Right renal pelvis (tissue), 4 donors: ENCODE measurements at places on chromosomes 1 and 21. TPM values are rescaled to one million over a fixed set of nuclear protein-coding genes. Genes with fewer than 3 reads are reported as not detected.

Gene KIRREL1
- 191 TPM for polyA plus RNA-seq

Gene AK4
- 48.3 TPM for polyA plus RNA-seq

Gene DNTTIP2
- 75.5 TPM for polyA plus RNA-seq

Gene RHD
- 1.3 TPM for polyA plus RNA-seq

Gene ADORA1
- 5.8 TPM for polyA plus RNA-seq

Gene SELL
- 4.0 TPM for polyA plus RNA-seq

Gene GNB1
- polyA plus RNA-seq: 292 TPM

Gene WNT2B
- 4.4 TPM for polyA plus RNA-seq

GRCh38 chr1:2979191-2980072 lies 41.8 kb upstream of the ACTRT2 start:
- no peak for DNase-seq

DNA sequence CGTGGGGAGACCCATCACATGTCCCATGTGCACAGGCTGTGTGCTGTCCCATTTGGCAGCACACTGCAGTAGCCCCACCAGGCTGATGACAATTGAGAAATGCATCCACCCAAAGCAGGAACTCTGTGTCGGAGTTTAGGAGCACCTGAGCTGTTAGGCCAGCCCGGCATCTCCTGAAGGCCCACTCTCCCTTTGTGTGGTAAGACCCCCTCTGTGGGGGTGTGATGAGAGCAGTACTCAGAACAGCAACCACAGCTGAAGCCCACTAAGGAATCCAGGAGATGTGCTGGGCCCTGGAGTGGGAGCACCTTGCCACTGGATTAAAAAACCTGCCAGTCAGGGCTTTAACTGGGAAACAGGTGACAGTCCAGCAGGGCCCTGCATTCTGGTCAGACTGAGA lies 37.2 kb downstream of the FCRL5 start:
- DNase-seq: no peak

GRCh38 chr1:79042117-79042516 lies 35.6 kb upstream of the ADGRL4 start:
- DNase-seq: no peak

DNA sequence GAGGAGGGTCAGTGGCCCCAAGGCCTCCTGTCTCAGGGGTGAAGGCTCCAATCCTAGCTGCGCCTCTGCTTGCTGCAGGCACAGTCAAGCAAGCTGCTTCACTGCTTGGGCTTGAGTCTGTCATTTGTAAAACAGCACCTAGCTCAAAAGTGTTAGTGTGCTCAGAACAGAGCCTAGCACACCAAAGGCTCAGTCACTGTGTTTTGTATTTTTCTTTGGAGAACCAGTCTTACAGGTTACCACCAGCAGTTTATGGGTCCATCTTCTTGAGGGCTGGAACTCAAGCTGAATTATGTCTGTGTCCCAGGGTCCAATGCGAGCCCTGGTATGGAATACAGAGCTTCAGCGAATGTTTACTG lies 113.6 kb downstream of the DMRTB1 start:
- no peak for DNase-seq

GRCh38 chr1:178768423-178768822 lies 43.4 kb downstream of the RALGPS2 start:
- no peak for DNase-seq

DNA sequence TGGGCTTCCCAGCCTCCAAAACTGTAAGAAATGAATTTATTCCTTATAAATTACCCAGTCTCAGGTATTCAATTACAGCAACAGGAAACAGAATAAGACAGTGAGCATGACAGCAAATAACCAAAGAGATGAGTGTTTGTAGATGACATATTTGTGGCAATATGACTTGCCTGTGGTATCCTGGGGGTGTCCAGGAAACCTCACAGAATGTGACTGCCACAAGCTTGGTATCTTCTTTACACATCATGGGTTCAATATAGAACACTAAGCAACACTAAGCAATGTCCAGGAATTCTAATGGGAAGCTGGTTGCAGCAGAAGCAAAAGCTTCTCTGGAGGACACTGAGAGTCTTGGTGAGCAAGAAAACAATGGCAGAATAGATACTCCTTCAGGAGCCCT lies 236.4 kb upstream of the BEND5 start:
- DNase-seq: no peak

- DNase-seq: no peak
These were observed 163.2 kb upstream of the CACYBP start for GRCh38 chr1:174836543-174836942.

- no peak for DNase-seq
These were observed 135.9 kb downstream of the NPHP4 start for GRCh38 chr1:5856246-5856815.

DNA sequence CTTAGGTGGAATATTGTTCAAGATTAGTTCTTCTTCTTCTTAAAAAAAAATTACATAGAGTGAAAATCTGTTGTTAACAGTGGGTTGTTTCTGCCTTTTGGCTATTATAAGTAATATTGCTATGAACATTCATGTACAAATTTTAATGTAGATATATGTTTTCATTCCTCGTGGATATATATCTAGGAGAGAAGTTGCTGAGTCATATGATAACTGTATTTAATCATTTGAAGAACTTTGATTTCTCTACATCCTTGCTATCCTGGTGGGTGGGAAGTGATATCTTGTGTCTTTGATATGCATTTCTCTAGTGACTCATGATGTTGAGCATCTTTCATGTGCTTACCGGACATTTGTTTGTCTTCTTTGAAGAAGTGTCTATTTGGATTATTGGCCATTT lies 29.9 kb downstream of the MAST2 start:
- no peak for DNase-seq

DNA sequence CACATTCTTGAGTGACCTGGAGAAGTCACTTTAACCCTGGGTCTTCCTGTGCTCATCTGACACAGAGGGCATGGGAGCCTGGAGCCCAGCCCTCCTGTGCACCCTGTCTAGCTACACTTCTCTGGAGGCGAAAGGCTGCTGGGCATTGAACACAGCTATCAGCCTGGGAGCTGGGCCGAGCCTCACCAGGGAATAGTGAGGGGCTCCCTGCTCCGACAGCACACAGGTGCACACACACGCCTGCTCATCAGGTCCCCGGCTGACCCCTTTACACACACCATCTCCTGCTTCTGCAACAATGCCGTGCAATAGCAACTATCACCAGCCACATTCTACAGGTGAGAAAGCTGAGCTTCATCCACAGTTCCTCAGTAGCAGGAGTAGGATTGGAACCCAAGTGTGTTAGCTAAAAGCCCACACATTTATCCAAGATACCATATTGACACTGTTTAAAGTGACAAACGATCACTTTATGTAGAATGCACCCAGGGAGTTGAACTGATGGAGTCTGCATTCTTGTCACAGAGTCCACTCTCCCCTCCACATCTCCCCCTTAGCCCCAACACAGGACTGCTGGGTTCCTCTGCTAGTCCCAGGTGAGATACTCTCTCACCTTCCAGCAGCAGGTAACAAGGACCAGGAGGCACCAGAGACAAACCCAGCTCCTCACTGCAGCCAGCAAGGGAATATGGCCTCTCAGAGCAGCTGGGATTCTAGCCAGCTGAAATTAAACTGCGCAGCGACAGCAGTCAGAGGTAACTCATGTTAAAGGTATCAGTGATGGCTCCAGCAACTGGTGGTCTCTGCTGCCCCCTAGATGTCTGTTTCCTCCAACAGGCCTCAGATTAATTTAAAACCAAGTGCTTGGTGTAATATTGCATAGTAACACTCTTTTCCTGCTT lies 18.3 kb upstream of the CAPN8 start:
- DNase-seq: peak; percentile 68

DNA sequence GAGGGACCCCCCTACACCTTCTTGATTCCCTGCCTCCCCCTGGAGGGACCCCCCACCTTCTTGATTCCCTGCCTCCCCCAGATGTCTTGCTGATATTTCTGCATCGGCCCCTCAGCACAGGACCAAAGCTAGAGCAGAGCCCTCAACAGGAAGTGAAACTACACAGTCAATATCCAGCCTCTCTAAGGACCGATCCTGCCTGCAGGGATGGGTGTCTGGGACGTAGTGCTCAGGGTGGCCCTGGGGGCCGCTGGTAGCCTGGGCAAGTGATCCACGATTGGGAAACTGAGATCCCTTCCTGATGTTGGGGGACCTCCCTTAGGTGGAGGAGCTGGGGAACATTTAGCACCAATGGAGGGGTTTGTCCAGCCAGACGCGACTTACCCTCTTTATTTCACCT lies 3.9 kb upstream of the LEFTY2 start:
- no peak for DNase-seq

GRCh38 chr1:234408757-234409156 lies 35.5 kb downstream of the COA6 start:
- no peak for DNase-seq

- DNase-seq: no peak
These were observed 9.9 kb downstream of the SPRTN start for GRCh38 chr1:231347961-231348360.

- DNase-seq: no peak
These were observed 29.4 kb upstream of the RNPC3 start for GRCh38 chr1:103496014-103496635.

GRCh38 chr1:221084681-221085080 lies 205.4 kb downstream of the HLX start:
- DNase-seq: no peak

GRCh38 chr1:84382127-84382526 lies 16.2 kb upstream of the DNASE2B start:
- DNase-seq: no peak

DNA sequence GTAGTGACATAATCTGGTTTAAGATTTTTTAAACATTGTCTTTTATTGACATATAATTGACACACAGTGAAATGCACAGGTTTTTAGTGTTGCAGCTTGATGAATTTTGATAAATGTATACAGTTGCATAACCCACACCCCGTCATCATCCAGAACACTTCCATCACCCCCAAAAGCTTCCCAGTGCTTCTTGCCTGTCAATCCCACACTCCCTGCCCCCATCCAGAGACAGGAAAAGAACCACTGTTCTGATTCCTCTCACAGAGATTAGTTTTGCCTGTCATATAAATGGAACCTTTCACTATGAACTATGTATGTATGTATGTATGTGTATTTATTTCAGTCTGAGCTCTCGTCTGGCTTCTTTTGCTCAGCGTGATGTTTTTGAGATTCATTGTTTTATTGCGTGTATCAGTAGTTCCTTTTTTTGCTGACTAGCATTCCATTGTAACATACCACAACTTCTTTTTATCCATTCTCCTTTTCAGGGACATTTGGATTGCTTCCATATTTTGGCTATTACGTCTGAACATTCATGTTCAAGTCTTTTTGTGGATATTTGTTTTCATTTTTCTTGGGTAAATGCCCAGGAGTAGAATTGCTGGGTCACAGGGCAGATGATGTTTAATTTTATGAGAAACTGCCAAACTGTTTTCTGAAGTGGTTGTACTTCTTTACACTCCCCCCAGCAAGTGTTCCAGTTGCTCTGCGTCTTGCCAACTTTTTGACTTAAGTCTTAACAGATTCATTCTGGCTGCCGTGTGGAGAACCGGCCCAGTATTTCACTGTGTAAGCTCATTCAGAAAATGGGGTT lies 8.7 kb downstream of the UBIAD1 start:
- DNase-seq: no peak

DNA sequence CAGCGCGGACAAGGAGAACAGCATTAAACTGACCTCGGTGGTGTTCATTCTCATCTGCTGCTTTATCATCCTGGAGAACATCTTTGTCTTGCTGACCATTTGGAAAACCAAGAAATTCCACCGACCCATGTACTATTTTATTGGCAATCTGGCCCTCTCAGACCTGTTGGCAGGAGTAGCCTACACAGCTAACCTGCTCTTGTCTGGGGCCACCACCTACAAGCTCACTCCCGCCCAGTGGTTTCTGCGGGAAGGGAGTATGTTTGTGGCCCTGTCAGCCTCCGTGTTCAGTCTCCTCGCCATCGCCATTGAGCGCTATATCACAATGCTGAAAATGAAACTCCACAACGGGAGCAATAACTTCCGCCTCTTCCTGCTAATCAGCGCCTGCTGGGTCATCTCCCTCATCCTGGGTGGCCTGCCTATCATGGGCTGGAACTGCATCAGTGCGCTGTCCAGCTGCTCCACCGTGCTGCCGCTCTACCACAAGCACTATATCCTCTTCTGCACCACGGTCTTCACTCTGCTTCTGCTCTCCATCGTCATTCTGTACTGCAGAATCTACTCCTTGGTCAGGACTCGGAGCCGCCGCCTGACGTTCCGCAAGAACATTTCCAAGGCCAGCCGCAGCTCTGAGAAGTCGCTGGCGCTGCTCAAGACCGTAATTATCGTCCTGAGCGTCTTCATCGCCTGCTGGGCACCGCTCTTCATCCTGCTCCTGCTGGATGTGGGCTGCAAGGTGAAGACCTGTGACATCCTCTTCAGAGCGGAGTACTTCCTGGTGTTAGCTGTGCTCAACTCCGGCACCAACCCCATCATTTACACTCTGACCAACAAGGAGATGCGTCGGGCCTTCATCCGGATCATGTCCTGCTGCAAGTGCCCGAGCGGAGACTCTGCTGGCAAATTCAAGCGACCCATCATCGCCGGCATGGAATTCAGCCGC lies 2.5 kb downstream of the S1PR1 start:
- no peak for DNase-seq

DNA sequence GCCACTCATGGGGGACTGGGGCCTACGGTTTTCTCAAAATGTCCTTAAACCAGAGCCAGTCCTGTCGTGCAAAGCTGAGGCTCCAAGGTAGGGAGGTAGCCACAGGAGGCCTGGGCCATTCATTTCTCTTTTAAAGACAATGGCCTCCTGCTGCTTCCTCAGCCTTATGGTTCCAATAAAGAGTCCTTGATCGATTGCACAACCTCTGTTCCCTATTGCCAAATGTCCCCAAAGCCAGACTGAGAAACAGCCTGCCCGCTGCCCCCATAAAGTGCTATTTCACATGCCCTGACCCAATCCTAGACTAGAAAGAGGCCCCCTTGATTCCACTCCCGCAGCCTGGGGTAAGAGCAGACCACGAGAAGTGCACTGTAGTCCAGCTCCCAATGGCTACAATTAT lies 166.7 kb downstream of the CLIC6 start:
- no peak for DNase-seq

DNA sequence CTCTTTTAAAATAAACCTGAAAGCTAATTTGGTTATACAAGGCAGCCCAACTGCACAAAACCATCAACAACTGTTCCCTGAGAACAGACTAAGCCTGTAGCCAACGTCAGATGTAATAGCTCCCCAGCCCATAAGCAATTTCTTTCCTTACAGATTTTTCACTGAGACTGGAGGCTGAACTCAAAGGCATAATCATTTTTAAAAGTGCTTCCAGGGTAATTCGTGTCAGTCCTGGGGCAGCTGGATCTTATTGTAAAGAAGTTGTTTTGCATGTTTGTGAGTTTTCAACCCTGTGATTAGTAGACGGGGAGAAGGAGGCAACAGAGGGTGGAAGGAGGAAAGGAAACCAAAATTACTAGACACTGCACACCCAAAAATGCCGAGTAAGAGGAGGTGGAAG lies 3.2 kb downstream of the DPT start:
- DNase-seq: no peak

DNA sequence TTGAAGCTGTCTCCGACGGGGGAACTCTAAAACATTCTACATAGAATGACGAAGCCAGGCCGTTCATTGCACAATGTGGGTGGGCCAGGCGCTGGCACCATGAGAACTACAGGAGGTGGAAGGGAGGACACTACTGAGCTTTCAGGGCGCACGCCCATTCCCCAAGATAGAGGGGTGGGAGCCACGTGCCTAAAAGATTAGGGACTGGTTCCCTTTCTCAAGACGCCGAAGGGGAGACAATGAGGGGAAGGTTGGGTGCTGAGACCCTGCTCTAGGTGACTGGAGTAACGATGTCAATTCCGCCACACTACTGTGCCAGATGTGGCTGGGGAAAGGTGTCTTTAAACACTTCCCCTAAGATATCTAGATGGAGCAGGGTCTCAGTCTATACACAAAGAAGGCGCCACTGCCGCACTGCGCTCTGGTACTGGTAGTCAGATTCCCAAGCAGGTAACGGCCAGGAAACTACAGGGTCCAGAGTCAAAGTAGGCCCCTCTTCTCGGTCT lies 782 bp downstream of the CSDE1 start:
- DNase-seq: no peak
